Gastroesophageal sphincter (tissue), 4 donors: ENCODE measurements at places on chromosomes 7 and 10.

DNA sequence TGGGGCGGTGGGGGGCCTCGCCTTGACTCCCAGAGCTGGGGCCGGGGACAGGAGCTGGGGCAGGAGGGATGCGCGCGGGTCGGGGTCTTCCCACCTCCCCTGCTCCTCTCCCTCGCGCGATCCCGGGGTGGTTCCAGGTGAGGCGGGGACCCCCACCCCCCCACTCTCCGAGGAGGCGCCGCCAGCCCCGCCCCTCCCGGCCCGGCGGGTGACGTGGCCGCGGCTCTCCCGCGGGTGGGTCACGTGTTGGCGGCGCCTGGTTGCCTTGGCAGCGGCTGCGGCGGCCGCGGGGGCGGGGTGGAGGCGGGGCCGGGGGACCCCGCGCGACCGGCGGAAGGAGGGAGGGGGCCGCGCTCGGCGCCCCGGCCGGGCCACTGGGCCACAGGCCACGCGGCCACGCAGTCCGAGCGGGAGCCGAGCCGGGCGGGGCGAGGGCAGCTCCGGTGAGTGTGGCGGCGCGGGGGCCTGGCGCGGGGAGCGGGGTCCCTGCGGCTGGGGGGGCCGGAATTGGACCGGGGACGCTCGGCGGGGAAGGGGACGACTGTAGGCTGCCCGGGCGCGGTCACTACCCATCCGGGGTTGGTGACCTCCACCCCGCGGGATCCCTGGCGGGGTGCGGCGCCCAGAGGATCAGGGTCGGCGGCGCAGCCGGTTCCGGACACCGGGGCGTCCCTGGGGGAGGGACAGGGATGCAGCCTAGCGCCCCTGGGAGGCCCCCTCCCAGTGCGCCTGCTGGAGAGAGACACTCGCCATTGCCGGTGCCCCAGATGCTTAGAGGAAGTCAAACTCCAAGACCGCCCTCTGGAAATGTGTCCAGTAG lies at the start of gene ORAI2:
ORAI2 (plus strand) TSS at position 357 of the 820 bp plus-strand sequence. CDS start 5,382 bp downstream, outside the sequence.
- ATAC-seq = peak; percentile 87

- ATAC-seq = no peak
Measured at GRCh38 chr7:127838816-127839415, 186.9 kb downstream of the SND1 start.

DNA sequence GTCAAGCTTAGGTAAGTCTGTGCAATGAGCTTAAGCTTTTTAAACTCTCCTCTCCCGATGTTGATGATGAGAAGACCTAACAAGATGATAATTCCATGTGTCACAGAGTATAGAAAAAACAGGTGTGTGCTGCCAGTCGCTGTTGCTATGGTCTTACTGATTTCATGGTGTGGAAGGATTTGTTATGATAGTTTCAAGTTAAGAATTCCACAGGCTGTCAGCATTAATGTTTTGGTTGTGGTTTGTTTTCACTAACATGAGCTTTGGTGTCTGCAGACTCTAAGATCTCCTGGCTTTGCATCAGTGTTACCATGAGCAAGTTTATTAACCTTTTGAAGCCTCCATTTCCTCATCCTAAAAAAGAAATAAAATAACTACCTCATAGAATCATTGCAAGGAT lies 123.7 kb downstream of the NSUN6 start:
- ATAC-seq = peak; percentile 49

GRCh38 chr7:157851501-157852067 lies 514.8 kb downstream of the DNAJB6 start:
- peak; percentile 54 for ATAC-seq

- ATAC-seq = peak; percentile 66
Measured at GRCh38 chr10:14478604-14479003, 147.9 kb upstream of the FRMD4A start.

GRCh38 chr10:78053211-78053868 lies 19.7 kb downstream of the RPS24 start:
- peak; percentile 28 for ATAC-seq

DNA sequence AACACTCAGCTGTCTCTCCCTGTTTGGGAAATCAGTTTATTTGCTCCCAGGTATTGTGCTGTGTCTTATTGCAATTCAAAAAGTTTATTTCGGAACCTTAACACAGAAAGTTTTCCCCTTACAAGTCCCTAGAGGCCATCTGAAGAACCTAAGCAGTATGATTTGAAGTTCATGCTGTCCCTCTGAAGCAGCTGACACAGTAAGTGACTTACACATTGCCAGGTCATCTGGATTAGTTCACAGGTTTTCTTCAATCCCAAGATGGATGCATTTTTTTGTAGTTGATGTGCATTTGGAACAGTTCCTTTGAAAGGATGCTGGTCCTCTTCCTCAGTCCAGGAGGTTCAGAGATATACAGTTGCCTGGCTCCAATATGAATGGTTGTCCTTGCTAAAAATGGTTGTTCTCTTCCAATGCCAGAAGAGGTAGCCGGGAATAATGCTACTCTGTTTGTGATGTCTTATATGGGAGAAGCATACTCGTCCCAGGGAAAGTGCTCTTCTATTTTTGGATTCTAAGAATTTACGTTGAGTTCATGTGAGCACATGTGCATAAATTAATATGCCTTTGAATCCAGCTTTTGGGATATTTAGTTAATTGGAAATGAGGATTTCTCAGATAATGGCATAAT lies 183.5 kb upstream of the PHYHIPL start:
- no peak for ATAC-seq

- no peak for ATAC-seq
Measured at GRCh38 chr10:26689399-26689798, 8.1 kb upstream of the PDSS1 start.

DNA sequence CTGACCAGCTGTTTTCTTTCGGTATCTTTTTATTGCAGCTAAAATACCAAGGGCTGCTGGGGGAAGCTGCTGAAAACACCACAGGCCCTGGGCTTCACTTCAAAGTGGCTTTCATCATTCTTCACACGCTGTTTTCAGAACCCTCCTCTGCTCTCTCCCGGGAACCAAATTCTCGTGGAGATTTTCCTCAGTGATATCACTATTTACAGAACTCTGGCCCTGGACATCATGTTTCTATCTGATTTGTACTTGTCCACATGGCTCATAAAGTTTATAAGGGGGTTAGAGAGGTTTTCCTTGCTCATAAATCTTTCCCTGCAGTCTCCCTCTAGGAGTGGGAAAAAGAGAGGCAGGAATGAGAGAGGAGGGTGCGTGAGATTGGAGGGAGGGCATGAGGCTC lies 177.4 kb upstream of the NPVF start:
- ATAC-seq = no peak

GRCh38 chr7:44131173-44132029 lies 8.1 kb upstream of the POLD2 start:
- peak; percentile 10 for ATAC-seq

DNA sequence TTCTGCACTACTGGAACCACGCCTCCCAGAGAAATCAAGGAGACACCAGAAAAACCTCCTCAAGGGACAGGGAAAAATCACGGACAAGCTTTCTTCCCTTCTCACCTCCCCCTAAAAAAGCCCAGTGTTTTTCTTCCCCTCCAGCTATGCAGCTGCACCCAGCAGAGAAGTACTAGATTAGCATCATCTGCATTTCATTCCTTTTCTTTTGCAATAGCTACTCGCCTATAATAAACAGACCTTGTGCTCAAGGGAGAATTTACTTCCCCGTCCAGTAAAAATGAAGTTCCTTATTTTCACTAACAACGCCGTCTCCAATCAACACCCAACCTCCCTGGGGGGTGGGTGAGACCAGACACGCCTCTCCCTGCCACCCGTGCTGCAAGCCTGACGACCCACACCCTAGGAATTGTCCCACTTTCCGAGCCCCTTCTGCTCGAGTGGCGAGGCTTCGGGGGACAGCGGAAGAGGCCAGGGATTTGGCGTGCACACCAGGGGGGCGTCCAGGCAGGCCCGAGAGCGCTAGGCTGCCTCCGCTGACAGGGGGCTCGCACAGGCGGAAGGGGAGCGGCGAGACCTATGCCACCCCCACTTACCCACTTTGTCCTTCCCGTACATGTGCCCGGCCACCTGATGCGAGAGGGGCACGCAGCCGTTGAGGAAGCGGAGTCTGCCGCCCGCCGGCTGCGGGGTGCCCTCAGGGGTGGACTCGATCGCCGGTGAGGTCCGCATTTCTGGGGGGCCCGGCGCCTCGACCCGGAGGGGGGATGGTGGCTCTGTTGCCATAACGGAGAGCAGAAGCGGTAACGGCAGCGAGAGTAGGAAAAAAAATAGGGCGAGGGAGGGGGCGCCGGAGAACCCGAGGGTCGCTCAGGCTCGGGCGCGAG lies 625 bp downstream of the IPMK start:
- peak; percentile 8 for ATAC-seq

DNA sequence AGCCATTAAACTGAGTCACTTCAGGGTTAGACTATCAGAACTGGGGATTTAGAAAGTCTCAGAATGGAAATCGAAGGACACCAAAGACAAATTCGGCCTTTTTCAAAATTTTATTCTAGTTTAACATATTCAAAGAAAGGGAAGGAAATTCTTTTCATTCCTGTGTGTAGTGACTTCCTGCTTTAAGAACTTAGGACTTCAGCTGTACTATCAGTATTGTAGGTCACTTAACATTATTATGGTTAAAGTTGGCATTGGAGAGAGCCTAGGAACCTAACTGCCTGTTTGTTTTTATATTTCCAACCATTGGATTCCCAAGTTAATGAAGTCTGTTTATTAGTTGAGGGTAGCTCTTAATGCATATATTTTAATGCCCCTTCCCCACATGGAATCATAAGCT lies 63.7 kb downstream of the PTEN start:
- no peak for ATAC-seq

DNA sequence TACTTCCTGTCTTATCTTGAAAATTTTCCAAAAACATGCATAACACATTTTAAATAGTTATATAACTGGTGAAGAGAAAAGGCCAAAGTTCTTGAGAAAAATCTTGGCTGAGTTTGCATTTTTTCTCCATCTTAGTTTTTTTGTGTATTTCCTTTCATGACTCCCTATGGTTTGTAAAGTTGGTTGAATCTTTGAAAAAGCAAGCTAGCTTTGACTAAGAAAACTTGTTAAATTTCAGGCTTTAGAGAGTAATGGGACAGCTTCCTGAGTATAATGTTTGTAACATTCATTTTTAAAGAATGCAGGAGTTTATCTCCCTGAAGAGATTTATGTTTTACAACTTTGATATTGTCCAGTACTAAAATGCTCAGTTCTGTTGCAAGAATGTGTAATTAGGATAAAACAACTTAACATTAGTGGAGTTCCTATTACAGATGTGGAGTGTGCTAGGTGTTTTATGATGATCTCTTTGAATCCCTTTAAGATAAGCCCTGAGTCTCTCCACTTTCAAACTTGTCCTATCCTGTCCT lies 11.1 kb upstream of the HERPUD2 start:
- ATAC-seq = no peak

- ATAC-seq = no peak
Measured at GRCh38 chr10:100138921-100139496, 46.8 kb downstream of the ERLIN1 start.
